Daoy (cell line): ENCODE measurements at places on chromosomes 6 and 20.

DNA sequence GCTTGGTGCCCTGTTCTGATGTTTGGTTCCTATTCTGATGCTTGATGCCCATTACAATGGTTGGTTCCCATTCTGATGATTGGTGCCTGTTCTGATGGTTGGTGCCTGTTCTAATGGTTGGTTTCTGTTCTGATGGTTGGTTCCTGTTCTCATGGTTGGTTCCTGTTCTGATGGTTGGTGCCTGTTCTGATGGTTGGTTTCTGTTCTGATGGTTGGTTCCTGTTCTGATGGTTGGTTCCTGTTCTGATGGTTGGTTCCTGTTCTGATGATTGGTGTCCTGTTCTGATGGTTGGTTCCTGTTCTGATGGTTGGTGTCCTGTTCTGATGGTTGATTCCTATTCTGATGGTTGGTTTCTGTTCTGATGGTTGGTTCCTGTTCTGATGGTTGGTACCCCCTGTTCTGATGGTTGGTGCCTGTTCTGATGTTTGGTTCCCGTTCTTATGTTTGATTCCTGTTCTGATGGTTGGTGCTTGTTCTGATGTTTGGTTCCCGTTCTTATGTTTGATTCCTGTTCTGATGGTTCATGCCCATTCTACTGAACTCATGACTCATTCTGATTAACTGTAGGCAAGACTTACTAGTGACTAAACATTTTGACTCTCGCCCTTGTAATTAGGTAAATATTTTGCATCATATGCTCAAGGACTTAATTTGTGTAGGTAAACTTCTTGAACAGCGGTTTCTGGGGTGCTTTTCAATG is 146.2 kb downstream of the DLL1 start:
- DNase-seq = no peak

DNA sequence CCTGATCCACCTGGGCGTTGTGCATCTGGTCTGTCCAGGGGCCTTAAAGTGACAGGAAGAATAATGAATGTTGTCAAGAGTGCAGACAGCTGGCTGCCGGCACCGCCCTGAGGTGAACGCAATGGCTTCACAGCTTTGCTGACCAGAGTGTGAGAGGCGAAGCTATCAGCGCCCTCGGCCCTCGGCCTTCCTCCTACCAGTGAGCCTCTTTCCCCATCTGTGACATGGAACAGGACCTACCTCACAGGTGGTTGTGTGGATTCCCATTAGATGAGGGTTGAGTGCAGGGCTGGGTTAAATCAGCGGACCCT is 54.8 kb downstream of the CTCFL start:
- DNase-seq = no peak

DNA sequence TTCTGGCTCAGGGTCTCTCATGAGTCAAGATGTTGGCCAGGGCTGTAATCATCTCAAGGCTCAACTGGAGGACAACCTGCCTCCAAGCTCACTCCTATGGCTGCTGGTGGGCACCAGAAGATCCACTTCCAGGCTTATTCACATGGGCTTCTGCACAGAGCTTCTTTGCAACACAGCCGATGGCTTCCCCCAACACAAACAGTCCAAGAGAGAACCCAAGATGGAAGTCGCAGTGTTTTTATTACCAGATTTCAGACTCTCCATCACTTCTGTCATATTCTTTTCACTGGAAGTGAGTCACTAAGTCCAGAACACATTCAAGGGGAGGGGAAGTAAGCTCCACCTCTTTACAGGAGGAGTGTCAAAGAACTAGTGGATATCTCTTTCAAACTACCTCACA is 75.5 kb downstream of the CD164 start:
- DNase-seq = peak; percentile 13

GRCh38 chr20:34600892-34601653 is 42.6 kb downstream of the MAP1LC3A start:
- DNase-seq = no peak

DNA sequence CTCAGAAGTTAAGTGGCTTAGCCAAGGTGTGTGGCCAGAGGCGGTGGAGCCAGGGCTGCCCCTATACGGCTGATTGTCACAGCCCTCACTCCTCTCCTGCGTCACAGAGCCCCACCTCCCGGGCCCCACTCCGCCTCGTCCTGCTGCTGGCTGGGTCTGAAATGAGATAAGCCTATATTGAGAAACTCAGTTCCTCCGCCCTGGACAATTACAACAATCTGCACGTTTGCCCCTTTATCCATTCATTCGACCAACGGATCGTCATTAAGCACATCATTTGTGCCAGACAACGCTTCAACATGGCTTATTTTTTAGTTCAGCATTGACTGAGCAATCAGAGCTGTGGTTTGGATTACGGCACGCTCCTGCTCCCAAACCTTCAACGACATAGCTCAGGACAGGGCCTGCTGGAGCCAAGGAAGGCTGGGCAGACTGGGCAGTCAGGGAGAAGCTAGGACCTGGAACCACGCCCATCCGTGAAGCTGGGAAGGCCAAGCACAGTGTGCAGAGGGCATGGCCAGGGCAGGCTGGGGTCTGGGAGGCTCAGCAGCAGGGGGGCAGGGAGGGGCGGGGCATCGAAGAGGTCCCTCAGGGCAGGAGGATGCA is 16.6 kb upstream of the EZR start:
- no peak for DNase-seq

DNA sequence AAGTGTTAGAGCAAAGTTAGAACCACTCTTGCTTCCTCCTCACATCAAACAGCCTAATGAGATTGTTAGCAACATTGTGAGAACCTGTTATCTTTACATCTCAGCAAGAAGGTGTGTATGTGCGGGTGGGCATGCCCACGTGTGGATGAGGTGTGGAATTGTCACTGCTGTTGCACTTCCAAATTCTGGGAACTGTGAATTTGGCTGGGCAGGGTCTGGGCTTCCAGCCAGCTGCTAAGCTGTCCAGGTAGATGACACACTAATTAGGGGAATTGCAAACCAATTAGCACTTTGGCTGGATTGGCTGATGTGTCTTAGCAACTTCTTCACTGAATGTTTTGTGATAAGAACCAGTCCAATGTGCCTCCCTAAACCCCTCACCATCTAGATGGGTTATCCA is 848.2 kb downstream of the DHX35 start:
- DNase-seq = no peak
